ENCODE measurements at places on chromosomes 5 and 9.

GRCh38 chr9:107782789-107783188, 293.2 kb upstream of the KLF4 start:
- no peak for DNase-seq

DNA sequence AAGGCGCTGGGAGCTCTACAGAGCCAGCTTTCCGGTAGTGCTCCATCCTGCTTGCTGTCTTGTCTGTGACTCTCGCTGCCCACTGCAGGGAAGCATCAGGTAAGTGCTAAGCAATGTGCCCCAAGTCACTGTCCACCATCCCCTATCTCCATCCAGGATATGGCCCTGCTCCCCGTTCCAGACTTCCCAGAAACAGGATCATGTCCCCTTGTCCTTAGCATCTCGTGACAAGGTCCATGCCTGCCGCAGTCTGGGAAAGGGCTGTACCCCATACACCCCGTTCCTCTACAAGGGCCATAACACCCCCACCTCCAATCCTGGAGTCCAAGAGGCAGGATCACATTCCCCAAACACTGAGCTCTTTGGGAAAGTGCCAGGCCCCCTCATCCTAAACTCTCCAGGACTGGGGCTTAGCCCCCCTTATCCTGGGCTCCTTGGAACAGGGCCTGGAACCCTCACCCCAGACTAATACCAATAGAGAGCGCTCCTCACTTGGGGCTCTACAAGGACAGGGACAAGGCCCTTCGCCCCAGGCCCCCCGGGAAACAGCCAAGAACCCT, 566 bp downstream of the RPP25L start:
- DNase-seq: no peak

DNA sequence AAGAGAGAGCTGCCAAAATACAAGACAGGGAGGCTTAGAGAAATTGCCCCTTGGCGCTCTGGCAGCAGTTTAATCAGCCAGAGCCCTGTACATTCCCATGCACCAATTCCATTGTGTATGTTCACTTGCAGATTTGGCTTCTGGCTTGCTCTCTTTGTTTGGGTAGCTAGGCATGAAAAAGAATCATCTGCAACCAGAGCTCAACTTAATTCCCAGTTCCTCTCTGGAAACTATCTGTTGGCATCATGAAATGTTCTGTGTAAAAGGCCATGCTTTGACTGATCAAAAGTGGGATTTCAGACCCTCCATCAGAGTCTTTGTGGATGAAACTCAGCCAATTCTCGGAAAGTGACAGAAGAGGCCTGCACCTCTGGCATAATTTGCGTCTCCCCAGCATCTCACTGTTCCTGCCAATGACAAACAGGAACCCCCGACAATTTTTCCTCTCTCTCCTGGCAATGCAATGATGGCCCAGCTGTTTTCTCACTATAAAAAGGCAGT, 53.8 kb upstream of the RAD23B start:
- DNase-seq: no peak

GRCh38 chr9:124349675-124350493, 65.4 kb downstream of the PSMB7 start:
- no peak for DNase-seq

GRCh38 chr5:35821513-35821912, 35.2 kb upstream of the IL7R start:
- DNase-seq: no peak

DNA sequence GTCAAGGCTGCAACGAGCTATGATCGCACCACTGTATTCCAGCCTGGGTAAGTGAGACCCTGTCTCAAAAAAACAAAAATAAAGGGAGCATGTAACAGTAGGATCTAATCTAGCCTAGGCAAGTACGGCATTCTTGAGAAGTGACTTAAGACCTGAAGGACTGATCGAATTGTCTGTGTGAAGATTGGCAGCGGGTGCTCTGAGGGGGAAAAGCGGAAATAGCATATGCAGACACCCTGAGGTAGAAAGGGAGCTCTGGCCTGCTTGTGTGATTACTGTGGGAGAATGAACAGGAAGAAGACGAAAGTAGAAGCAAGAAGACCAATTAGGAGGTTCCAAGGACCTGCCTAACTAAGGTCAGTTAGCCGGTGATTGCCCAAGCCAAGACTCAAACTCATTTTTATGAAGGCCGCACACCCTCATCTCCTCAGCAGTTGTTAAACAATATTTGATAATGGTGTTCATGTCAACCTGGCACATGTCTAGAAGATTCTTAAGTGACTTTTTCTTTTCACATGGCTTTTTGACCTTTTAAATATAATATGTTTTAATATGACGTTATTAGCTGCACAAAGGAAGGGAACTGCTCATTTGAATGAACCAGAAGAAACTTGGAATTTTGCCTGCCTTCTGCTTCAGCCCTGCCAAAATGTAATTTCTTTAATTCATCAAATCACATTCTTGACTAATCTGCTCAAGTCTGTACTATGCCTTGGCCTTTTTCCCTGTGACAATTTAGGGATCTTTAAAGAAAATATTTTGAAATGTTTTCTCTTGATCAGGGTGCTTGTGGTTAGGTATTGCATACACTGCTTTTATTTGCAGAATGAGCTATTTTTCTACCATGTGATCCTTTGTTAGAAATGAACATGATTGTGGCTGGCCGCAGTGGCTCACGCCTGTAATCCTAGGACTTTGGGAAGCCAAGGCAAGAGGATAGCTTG, 289.2 kb upstream of the DMRT1 start:
- DNase-seq: no peak

DNA sequence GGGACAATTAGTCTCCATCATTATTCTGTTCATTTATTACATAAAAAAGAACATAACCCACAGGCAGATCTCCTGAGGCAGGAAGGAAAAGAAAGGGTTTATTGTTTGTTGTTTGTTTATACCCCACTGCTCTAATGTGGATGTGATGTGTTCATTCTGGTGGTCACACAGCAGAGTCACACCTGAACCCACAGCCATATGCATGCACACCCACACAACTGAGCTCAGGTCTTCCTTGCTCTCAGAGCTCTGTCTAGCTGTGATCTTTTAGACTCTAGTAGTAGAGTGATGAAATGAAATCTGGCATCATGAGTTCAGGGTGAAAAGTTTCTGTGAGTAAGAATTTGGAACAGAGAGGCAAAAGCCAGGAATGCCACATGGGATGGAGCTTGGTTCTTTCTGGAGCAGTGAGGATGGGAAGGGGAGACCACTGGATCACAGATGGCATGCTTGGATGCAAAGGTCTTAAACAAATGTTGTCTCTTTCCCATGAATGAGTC, 227.0 kb downstream of the PAPPA start:
- DNase-seq: no peak

GRCh38 chr5:66897356-66897755, 299.2 kb downstream of the CD180 start:
- DNase-seq: no peak

Data from stimulated activated CD4-positive, alpha-beta T cell treated with anti-CD3 and anti-CD28 coated beads, Interleukin-4, amount 100 ng/mL, for 48 hours (primary cell).